ENCODE measurements at places on chromosomes 6 and 20.

- H3K36me3 ChIP-seq, result no peaks in the 10 kb centered on the region
- peak overlapping the region; percentile 99 for H3K27ac ChIP-seq
- no peak overlapping the region for H3K4me3 ChIP-seq
- H3K27me3 ChIP-seq, result no peaks in the 10 kb centered on the region
- ATAC-seq, result no peak
- peaks cover 100% of the 10 kb centered on the region for H3K4me1 ChIP-seq
Measured at GRCh38 chr6:35027807-35028206, 113.3 kb downstream of the TCP11 start.

DNA sequence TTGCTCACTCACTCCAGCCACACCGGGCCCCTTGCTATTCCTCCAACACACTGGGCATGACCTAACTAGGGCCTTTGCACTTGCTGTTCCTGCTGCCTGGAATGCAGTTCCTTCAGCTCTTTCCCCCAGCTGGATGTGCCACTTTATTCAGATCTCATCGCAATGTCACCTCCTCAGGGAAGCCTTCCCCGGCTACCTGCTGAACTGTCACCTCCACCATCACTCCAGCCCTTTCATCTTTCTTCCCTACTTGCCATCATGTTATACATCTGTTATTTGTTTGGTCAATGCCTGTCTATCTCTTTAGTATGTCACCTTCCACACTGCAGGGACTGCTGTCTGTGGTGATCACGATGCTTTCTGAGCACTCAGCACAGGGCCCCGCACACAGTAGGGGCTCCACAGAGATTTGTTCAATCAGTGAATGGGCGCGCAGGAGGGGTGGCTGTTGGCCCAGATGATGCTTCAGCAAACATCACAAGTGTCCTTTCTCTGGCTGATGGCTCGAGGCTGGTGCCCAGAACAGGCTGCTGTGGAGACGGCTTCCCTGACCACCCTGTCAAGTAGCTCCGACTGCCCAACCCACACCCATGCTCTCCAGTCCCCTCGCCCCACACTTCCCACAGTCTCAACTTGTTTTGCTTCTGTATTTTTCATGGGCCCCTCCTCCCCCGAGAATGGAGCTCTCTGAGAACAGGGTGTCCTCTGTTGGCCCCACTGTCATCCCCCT, 31.8 kb downstream of the CEBPB start:
- H3K27me3 ChIP-seq, result no peaks in the 10 kb centered on the region
- H3K36me3 ChIP-seq, result no peaks in the 10 kb centered on the region
- no peaks in the 10 kb centered on the region for H3K4me1 ChIP-seq
- no peak overlapping the region for H3K4me3 ChIP-seq
- ATAC-seq, result no peak

GRCh38 chr6:17352302-17352701, 41.1 kb upstream of the CAP2 start:
- H3K27ac ChIP-seq, result no peak overlapping the region
- no peak for ATAC-seq
- no peaks in the 10 kb centered on the region for H3K4me1 ChIP-seq
- no peak overlapping the region for H3K4me3 ChIP-seq
- no peaks in the 10 kb centered on the region for H3K27me3 ChIP-seq

DNA sequence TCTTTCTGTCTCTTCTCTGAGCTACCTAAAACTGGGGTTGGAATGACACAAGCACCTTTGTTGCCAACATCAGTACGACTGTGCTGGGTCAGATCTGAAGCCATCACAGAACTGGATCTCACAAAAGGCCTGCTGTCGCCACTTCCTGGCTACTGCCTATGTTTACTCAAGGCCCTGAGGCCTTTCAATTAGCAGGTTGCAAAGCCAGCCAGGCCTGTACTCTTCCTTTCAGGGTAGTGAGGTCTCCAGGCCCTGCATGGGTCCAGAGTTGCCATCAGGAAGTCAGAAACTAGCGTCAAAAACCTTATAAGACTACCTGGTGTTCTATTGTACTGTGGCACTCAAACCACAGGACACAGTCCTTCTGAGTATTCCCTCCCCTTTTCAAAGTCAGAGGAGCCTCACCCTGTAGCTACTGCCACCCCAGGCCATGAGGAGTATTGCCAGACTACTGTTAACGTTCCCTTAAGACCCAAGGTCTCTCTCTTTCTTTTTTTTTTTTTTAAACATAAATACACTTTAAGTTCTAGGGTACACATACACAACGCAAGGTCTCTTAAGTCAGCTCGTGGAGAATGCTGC, 937.4 kb upstream of the GJE1 start:
- peaks cover 5% of the 10 kb centered on the region for H3K4me1 ChIP-seq
- ATAC-seq, result no peak
- no peak overlapping the region for H3K27ac ChIP-seq
- no peak overlapping the region for H3K4me3 ChIP-seq
- H3K27me3 ChIP-seq, result no peaks in the 10 kb centered on the region
- H3K36me3 ChIP-seq, result no peaks in the 10 kb centered on the region

DNA sequence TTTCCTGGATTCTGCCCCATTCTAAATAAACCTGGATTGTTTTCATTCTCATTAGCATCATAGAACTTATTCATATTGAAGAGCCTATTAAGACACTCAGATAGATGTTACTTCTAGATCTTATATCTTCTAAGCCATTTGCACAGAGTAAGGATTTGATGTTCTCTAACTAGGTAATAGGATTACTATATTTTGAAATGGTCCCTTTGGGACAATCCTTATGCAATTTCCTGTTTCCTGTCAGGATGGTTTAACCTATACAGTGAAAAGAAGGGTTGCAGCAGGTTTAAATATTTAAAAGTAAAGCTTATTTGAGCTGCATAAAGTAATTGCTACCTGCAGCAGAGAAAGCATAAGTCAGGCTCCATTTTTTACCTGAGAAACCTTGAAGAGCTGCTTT, 860.1 kb downstream of the TFAP2A start:
- peaks cover 5% of the 10 kb centered on the region for H3K27me3 ChIP-seq
- no peaks in the 10 kb centered on the region for H3K4me1 ChIP-seq
- no peak for ATAC-seq
- H3K4me3 ChIP-seq, result no peak overlapping the region
- H3K36me3 ChIP-seq, result no peaks in the 10 kb centered on the region

GRCh38 chr20:14055127-14055742, 59.9 kb downstream of the MACROD2 start:
- H3K36me3 ChIP-seq, result no peaks in the 10 kb centered on the region
- no peak for ATAC-seq
- H3K27ac ChIP-seq, result no peak overlapping the region
- no peaks in the 10 kb centered on the region for H3K27me3 ChIP-seq
- peaks cover 11% of the 10 kb centered on the region for H3K4me1 ChIP-seq

DNA sequence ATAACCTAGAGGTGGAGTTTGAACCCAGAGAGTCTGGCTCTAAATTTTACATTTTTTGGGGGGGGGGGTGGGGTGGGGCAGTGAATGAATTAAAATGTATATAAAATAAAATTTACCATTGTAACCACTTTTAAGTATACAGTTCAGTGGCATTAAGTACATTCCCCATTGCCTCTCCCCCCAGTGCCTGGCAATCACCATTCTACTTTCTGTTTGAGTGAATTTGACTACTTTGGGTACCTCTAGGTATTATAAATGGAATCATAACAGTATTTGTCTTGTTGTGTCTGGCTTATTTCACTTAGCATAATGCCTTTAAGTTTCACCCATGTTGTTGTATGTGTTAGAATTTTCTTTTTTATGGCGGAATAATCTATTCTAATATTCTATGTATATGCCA, 2.7 kb downstream of the FAM110A start:
- H3K4me3 ChIP-seq, result no peak overlapping the region
- no peak overlapping the region for H3K27ac ChIP-seq
- H3K27me3 ChIP-seq, result peaks cover 24% of the 10 kb centered on the region

- no peaks in the 10 kb centered on the region for H3K36me3 ChIP-seq
- H3K4me3 ChIP-seq, result no peak overlapping the region
- no peaks in the 10 kb centered on the region for H3K27me3 ChIP-seq
- H3K4me1 ChIP-seq, result no peaks in the 10 kb centered on the region
Measured at GRCh38 chr6:125164696-125165095, 11.1 kb downstream of the TPD52L1 start.

- H3K27me3 ChIP-seq, result no peaks in the 10 kb centered on the region
- ATAC-seq, result no peak
- no peaks in the 10 kb centered on the region for H3K36me3 ChIP-seq
- no peaks in the 10 kb centered on the region for H3K4me1 ChIP-seq
- H3K4me3 ChIP-seq, result no peak overlapping the region
- H3K27ac ChIP-seq, result no peak overlapping the region
Measured at GRCh38 chr6:135703621-135704020, 147.9 kb upstream of the PDE7B start.

DNA sequence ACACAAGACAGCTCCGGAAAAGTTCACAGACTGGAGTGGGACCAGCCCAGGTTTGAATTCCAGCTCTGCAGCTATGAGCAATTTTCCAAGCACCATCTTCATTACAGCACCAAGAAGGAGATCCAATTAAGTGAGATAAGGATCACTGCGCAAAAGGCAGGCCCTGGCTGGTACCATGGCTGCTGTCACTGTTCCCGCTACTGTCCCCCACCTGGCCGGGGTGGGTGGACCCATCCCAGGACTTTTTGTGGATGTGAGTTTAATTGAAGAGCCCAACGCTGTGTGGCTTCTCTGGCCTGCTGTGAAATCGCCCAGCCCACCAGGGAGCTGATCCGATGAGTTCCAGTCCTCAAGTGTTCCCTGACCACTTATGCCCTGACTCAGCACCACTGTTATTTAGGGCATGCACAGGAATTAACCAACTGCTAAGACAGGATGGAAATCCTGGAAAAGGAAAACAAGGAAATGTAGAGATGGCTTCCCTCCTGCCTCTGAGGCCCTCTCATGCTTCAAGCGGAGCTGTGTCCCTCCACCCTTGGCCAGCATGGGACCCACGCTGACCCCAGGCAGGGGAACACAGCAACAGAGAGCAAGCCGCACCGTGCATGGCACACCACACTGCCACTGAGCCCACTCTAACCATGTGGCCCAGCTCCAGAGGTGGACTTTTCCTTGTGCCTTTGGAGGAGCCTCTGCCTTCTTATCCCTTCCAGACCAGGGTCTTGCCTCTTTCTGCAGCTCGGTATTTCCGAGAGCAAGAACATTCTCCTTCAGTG, 150.0 kb upstream of the CST7 start:
- H3K27me3 ChIP-seq, result peaks cover 6% of the 10 kb centered on the region
- H3K27ac ChIP-seq, result no peak overlapping the region
- ATAC-seq, result no peak
- no peaks in the 10 kb centered on the region for H3K4me1 ChIP-seq
- no peak overlapping the region for H3K4me3 ChIP-seq

GRCh38 chr6:170290296-170291128, at the start of gene DLL1:
TSS of gene DLL1 (minus strand) at chr6:170291078. CDS start at chr6:170290139, 939 bp downstream.
- H3K4me3 ChIP-seq, result peak within 1 kb of the TSS; percentile 62
- no peaks in the 10 kb centered on the region for H3K36me3 ChIP-seq
- peak within 1 kb of the TSS; percentile 74 for H3K27ac ChIP-seq
- H3K27me3 ChIP-seq, result peaks cover 89% of the 10 kb centered on the region
- peaks cover 4% of the 10 kb centered on the region for H3K4me1 ChIP-seq

- no peak overlapping the region for H3K4me3 ChIP-seq
- no peak for ATAC-seq
- H3K27ac ChIP-seq, result no peak overlapping the region
- peaks cover 49% of the 10 kb centered on the region for H3K36me3 ChIP-seq
- no peaks in the 10 kb centered on the region for H3K27me3 ChIP-seq
Measured at GRCh38 chr20:9454791-9455190, 59.6 kb upstream of the LAMP5 start.

DNA sequence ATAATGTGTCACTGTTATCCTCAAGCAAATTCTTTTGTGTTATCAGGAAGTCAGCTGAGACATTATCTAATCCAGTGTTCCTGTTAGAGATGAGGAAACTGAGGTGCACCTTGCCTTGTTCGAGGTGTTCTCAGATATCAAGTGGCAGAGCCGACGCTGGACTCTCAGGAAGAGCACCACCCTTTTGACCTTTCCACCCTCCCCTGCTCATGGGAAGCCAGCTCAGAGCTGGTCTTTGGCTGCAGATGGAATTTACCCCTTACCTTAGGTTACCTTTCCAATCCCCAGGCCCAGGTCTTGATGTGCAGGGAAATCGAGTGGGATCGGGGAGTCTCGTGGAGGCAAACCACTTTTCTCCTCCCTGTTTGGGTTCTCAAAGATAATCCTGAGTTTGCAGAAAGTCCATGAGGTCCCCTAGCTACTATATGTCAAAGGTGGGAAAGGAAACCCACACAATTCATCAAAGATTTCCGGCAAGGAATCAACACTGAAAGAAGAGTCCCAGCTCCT, 62.9 kb upstream of the PIM1 start:
- H3K36me3 ChIP-seq, result no peaks in the 10 kb centered on the region
- no peak overlapping the region for H3K27ac ChIP-seq
- H3K27me3 ChIP-seq, result no peaks in the 10 kb centered on the region
- no peak overlapping the region for H3K4me3 ChIP-seq

DNA sequence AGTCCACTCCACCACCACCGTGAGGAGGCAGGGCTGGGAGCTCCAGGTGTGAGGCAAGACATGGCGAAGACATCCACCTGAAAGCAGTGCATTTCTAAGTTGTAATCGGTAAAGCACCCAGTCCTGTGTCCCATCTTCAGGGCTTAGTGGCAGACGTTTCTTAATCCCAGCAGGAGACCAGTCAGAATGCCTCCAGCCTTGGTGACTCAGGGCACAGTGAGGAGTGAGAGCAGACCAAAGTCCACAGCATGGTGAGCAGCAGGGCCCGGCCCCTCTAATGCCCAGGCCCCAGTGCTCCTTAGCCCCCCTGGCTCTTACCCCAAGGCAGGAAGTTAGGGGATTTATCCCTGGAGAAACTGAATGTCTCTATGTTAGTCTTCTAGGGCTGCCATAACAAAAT, 183.9 kb downstream of the SYNDIG1 start:
- no peak for ATAC-seq
- peaks cover 8% of the 10 kb centered on the region for H3K4me1 ChIP-seq
- H3K27ac ChIP-seq, result no peak overlapping the region
- no peak overlapping the region for H3K4me3 ChIP-seq
- H3K36me3 ChIP-seq, result no peaks in the 10 kb centered on the region

Data from gastroesophageal sphincter (tissue), 4 donors.